ENCODE measurements at places on chromosomes 16 and 17.

GRCh38 chr16:14486520-14487303 lies 143.3 kb downstream of the PARN start:
- DNase-seq = no peak

DNA sequence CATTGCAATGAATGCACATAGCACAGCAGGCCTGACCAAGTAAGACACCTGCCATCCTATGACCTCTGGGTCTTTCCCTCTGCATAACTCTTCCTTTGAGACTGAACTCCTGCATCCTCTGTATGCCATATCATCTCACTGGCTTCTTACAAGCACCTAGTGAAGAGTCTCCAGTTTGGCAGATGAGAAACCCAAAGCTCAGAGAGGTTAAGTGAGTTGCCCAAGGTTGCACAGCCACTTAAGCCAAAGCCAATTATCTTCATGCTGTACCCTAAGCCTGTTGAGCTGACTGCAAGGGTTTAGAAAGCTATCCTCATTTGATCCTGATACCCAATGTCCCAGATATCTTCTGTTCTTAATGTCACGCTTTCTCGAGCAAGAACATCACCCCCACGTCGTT lies 35.2 kb downstream of the TMEM186 start:
- DNase-seq = no peak

- DNase-seq = no peak
Observed at GRCh38 chr17:9529033-9529700, 46.5 kb downstream of the STX8 start.

GRCh38 chr16:4987580-4988374 lies 29.6 kb downstream of the SEC14L5 start:
- DNase-seq = no peak

DNA sequence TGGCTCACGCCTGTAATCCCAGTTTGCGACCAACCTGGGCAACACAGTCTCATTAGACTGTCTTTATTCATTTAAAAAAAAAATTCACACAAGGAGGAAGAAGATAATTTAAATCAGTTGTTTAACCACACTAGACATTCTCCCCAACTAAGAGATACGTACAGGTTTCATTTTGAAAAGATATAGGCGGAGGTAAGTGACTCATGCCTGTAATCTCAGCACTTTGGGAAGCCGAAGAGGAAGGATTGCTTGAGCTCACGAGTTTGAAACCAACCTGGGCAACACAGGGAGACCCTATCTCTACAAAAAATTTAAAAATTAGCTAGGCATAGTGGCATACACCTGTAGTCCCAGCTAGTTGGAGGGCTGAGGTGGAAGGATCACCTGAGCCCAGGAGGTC lies 5.3 kb downstream of the CMTM4 start:
- no peak for DNase-seq

GRCh38 chr17:68428498-68429172 lies 28.7 kb downstream of the WIPI1 start:
- no peak for DNase-seq

GRCh38 chr16:73771196-73772064 lies 525.2 kb upstream of the PSMD7 start:
- no peak for DNase-seq

DNA sequence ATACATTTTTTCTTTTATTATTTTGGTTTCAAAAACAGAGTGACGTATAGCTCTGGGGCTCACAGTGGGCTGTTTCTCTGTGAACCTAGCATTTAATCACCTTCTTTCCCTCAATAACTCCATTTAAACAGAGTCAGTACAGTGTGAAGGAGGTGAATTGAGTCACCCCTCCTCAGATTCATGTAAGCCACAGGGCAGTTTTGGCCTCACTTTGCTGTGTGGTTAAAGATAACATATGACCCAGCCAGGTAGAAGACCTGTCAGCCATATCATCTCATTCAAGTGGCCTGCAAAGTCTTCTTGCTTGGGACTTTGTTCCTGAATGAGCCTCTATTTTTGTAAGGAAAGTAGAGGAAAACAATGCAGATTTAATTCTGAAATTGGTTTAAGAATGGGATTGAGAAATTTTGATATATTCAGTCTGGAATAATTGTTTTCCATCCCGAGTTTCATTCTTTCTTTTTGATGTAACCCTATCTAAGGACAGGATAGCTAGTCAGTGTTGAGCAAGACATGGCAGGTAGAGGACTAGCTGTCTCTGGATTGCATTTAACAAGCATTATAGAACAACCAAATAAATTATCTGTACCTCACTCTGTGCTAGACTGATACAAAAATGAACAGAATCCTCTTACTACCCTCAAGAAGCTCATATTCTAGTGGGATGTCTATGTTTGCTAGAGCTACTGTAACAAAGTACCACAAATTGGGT lies 13.1 kb downstream of the MAP2K6 start:
- DNase-seq = no peak

DNA sequence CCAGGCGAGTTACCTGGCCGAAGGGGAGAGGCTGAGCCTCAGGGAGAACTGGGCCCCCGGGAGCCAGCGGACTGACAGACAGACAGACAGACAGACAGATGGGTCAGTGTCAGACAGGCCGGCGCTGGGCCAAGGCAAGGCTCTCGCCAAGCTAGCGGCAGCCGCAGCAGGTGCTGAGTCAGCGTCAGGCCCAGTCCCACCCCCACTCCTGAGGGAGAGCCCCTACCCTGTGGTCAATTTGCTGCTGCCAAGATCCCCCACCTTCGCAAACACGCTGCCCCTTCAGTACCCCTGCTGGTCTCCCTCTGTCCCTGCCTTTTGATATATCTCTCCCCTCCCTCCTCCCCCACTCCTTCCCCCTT lies 1.5 kb downstream of the FGF11 start:
- DNase-seq = no peak

GRCh38 chr16:14501331-14502255 lies 128.5 kb downstream of the PARN start:
- no peak for DNase-seq

DNA sequence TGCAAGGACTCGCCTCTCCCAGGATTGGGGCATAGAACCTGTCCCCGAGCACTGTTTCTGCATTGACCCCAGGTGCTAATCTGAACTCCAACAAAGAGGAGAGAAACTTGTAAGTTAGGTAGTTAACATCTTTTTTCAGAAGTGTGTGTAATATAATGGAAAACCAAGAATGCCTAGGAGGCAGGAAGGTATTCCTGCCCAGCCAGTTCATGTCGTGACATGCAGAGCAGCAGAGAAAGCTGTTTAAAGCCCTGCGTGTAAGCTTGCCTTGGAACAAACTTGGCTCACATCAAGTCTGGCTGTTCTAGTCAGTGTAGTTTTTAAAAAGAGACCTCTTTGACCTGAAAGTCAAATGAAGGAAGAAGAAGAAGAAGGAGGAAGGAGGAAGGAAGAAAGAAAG lies 2.1 kb upstream of the GNA13 start:
- no peak for DNase-seq

DNA sequence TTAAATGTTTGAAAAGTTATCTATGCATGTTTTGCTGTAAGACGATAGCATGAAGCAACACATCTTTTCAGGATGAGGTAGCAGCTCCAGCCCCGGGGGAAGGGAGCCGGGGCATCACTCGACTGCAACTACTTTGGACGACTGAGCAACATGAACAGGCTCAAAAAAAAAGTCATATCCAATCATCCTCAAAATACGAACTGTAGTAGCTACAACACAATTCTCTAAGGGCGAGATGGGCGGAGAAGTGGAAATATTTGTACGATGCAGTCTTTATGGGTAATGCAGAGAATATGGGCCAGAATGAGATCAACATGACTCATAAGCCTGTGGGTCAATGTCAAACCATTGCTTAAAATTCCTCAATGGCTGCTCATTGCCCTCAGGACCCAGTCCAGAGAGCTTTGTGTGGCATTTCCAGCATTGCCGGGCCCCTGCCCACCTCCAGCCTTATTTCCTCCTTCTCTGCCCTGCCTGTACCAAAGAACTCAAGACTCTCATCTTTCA lies 17.7 kb upstream of the SMURF2 start:
- no peak for DNase-seq

DNA sequence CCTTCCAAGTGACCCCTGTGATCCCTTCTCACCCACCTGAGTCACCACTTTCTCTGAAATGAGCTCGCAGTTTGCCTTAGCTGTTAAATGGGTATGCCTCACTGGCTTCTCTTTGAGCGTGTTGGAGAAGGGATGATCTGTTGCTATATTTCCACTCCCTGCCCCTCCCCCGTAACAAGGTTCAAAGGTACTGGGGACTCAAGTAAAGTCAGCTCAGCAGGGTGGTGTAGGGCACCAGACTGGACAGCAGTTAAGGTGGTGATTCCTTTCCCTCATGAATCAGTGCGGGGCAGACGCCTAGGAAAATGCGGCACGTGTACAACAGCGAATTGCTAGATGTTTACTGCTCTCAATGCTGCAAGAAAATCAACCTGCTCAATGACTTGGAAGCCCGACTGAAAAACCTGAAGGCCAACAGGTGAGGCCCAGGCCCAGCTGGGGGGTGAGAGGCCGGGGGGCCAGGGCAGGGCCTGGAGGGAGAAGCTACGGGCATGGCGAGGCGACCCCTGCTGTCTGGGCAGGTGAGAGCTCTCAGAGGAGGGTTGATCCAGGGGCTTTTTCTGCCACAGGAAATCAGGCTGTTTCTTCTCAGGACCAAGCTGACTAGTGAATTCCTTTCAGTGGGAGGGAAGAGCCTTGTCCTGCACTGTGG lies 130.3 kb downstream of the RAB11FIP4 start:
- no peak for DNase-seq

DNA sequence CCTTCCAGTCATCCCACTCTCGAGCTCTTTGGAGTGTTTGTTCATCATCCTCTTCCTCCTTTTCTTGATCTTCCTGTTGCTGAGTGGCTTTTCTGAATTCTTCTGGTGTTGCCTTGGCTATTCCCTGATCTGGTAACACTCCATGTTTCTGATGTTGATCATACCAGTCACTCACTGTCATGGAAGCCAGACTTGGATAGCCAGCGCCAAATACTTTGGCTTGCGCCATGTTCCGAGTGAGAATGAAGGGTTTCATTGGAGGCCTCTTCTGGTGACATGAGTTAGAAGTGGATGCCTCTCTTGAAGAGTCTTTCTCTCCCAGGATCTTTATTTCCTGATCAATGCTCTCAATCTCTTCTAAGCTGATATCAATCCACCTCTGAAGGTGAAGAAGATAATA lies 31.2 kb downstream of the TEX14 start:
- DNase-seq = no peak

DNA sequence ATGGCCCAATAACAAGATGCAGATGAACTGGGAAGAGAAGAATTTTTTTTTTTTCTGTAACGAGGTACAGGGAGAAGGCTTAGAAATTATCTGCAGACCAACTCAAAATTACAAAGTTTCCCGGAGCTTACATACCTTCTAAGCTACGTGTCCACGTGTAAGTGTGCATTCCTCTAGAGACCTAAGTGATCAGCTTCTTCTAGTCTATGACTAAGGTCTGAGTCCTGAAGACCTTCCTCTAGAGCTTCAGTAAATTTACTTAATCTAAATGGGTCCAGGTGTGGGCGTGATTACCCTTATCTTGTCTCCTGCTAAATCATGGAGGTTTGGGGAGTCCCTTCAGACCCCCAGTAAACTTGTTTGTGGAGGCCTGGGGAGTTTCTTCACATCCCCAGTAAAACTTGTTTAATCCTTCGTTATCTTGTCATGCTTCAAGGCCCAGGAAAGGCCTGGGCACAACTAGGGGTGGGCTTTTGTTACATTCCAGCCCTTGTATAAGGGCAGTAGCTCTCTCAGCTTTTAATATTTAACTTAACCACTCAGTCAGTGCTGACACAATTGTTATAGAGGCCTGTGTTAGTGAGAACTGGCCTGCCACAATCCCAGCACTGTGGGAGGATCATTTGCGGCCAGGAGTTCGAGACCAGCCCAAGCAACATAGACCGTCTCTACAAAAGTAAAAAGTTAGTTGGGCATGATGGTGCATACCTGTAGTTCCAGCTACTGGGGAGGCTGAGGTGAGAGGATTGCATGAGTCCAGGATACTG lies 342.3 kb downstream of the SNX29 start:
- DNase-seq = no peak

DNA sequence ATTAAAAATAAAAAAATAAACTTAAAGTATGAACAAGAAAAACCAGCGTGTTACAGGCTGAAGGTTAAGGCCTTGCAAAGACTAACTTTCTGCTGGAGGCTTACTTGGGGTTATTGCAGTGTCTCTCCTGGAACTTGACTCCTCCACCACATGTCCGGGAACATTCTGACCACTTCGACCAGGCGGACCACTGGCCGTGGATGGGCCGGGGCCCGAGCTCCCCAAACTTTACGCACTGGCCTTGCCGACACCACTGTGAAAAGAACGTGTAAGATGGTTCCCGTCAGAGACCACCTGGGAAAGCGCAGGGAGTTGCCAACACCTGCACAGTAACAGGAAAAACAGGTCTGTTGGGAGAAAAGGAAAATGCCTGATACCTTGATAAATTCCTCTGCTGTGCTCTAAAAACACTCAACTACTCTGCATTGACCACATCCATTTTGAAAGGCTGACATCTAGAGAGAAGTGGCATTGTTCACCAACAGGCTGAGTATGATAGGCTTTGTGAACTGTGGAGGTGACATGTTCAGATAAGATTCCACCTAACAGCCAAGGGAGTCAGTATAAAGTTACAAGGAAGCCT lies 99.1 kb downstream of the ADAMTS18 start:
- no peak for DNase-seq

DNA sequence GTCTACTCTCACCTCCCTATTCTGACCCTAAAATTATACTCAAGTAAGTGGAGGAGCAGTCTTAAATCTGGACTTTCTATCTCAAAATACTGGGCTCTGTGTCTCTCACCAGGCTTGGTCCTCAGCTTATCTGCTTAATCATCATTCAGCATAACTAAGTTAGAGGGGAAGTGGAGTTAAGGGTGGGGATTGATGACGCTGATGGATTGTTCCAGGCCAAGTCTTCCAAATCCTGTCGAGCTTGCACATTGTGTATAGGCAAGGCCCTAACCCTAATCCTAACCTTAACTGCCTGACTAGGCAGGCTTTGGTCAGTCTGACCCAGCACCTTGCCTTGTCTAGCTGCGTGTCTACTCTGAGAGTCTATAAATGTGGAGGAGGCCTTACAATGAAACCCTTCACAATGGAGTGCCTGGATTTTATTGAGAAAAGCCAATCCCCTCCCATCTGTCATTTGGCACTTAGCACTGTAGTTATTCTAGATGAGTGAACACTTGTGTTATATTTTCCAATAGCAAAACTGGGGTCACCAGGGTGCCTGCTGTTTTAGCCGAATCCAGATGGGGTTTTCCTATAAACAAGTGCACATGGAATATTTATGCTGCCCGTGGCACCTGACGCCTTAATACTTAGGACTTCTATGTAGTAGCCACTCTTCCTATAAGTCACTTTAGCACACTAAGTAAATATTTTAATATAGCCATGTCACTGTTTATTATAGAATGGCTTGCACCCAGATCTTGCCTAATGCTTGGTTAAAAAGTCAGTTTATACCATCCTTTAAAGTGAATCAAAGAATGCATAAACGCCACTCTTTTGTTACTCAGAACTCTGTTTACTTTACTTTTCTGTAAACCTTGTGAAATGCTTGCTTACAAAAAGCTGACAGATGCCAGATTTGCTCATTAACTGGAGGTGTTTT lies 193.2 kb upstream of the MYOCD start:
- DNase-seq = no peak

GRCh38 chr17:34154961-34155730 lies 99.9 kb upstream of the CCL2 start:
- DNase-seq = no peak

All from stimulated activated CD8-positive, alpha-beta memory T cell treated with anti-CD3 and anti-CD28 coated beads, Interleukin-4, amount 100 ng/mL, for 1 hour (primary cell).